CD8-positive, alpha-beta memory T cell (primary cell): ENCODE measurements at places on chromosomes 12 and 14. TPM values are rescaled to one million over a fixed set of nuclear protein-coding genes. Genes with fewer than 3 reads are reported as not detected.

Gene CLEC4C
- not detected for total RNA-seq

Gene PCED1B
- 56.9 TPM for total RNA-seq

Gene CLMN
- total RNA-seq, result 0.29 TPM

Gene NOXRED1
- 0.42 TPM for total RNA-seq

Gene ASCL1
- not detected for total RNA-seq

Gene CCDC38
- total RNA-seq, result 0.46 TPM

Gene SMAGP
- 0.72 TPM for total RNA-seq

Gene BEGAIN
- 2.4 TPM for total RNA-seq

Gene CSRP2
- 0.77 TPM for total RNA-seq

Gene FSCB
- total RNA-seq, result not detected
